ENCODE measurements at places on chromosomes 12 and 14.

DNA sequence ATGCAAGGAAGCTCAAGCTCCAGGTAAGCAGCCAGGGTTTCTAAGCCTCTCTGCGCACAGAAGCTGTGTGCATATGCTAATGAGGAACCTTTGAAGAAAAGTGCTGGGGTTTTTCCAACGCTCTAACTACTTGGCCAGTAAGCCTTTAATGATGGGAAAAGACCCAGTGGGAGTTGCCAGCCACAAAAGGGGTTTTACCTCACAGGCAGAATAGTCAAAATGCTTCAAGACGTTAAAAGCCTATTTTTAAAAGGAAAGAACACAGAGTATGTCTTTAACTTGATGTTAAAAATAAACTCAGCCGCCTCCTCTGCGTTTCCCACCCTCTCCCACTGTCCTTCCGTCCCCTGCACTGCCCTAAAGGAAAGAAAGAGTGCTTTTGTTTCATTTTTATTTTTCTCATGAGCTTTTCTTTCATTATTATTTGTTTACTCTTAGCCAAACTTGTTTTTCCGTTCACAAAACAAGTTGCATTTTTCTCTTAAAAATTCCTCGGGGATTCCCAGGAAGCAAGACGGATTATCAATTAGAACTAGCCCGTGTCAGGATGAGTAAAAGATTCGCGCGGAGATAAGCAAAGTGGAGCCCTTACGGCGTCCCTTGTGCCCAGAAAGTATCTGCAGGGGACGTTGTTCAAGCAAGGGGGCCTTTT is 209.8 kb upstream of the NUDT4 start:
- DNase-seq, result no peak

DNA sequence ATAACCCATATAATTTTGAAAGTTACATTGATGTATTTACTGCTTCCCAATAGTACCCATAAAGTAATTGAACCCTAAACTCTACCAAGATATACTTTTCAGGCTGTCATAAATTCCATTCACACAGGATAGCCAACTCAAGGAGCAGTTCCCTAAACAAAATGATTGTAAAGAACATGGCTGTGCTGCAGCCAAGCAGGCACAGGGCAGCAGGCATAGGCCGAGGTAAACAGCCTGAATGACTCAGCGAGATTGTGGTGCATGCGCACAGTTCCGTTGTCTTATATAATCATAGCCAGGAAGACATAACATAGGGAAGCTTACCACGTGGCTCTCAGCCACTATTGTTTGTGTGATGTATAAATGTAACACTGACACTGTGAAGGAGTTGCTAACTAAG is 344.9 kb downstream of the FSCB start:
- no peak for DNase-seq

DNA sequence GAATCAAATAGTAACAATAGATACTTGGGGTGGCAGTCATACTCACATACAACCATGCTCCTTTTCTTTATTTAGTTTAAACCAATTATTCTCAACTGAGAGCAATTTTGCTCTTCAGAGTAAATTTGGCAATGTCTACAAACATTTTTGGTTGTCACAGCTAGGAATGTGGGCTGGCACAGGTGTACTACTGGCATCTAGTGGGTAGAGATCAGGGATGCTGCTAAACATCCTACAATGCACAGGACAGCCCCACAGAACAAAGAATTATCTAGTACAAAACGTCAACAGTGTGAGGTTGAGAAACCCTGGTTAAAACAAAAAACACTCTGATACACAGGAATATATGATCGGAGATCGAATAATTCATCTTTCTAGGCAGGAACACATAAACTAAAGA is 186.5 kb downstream of the NELL2 start:
- no peak for DNase-seq

DNA sequence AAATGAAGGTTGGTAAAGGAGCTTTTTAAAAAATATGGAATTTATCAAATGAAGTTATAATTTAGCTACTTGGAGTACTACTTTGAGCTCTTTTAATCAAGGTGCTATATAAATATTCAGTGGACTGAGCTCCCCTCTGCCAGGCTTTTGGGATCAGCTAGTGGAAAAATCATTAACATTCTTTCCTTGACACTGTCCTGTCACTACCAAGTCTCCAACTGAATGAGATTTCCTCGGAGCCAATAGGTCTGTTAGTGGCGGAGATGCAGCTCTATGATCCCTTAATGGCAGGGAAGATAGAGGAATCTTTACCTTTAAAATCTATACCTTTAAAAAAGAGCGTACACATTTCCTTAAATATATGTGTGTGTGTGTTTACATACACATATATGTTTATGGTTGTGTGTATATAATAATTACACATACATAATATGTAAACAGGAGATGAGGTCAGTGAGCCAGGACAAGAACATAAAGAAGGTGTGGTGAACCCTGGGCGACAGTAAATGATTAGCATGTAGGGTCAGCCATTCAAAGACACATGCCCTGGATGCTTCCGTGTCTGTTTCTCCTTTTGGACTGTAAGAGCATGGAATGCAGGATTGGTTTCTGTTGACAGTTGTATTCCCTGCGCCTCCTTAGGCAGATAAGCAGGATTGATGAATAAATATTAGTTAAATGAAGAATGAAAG is 47.7 kb upstream of the ATP2A2 start:
- no peak for DNase-seq

DNA sequence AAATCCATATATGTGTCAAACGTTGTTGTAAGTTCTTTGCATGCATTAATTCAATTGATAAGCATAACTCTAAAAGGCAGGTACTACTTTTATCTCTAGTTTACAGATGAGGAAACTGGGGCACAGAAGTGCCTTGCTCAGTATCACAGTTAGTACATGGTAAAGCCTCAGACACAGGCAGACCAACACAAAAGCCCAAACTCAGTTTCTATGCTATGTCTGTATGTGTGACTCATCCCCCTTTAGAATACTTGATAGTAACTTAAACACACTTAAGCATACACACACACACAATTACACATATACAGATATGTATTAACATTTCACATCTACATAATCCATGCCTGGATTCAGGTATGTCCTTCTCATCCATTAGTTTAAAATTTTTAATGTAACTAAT is 88.0 kb downstream of the EPS8 start:
- no peak for DNase-seq

DNA sequence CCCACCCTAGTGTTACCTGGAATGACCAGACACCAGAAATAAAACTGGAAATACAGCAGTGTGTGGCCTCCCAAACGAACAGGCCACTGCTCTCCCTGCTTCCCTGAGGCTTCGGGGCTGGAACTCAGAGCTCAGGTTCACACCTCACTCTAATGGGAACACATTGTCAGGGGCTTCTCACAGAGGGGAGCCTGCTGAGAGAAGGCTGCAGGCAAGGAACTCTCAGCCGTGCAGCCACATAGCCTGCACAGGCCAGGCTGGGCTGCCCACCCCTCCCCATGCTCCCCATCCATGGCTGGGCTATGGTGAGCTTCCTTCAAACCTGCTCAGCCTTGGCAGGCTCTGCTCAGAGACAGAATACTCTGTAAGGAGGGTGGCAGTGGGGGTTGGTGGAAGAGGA is 302.5 kb downstream of the EMP1 start:
- no peak for DNase-seq

DNA sequence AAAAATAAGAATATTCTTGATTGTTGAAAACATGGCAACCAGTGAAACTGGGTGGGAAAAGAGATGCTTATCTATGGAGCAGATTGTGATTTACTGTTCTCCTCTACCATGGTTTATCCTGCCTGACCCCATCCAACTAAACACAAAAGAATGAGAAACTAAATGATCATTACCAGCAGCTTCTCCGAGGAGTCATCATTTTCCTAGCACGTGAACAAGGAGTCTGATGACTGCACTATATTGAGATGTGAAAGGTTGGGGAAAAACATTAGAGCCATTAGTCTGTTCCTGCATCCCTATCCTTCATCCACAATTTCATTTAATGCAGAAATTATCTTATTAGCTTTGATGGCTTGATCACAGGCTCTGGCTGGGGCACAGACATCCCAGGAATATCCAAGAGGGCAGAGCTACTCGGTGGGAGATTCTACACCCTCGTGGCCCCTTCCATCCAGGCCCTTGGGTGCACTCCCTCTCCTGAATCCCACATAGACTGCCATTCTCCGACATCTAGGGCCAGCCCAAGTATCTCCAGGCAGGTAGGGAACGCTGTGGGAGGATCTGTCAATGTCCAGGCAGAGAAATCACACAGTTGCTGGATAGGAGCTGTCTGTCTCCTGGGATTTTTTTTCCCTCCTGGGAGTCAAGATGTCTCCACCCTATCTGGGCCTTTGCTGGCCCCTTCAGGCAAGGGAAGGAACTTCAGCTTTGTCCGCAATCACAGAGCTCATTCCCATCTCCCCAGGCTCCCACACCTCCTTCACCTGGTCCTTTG is 43.3 kb upstream of the DHRS4 start:
- DNase-seq, result peak; percentile 75

- peak; percentile 9 for DNase-seq
Measured at GRCh38 chr12:94100211-94100627, 48.2 kb upstream of the PLXNC1 start.

GRCh38 chr12:125249932-125250331 is 184.7 kb downstream of the AACS start:
- no peak for DNase-seq

- DNase-seq, result no peak
Measured at GRCh38 chr14:75188520-75189268, 12.3 kb upstream of the TMED10 start.

DNA sequence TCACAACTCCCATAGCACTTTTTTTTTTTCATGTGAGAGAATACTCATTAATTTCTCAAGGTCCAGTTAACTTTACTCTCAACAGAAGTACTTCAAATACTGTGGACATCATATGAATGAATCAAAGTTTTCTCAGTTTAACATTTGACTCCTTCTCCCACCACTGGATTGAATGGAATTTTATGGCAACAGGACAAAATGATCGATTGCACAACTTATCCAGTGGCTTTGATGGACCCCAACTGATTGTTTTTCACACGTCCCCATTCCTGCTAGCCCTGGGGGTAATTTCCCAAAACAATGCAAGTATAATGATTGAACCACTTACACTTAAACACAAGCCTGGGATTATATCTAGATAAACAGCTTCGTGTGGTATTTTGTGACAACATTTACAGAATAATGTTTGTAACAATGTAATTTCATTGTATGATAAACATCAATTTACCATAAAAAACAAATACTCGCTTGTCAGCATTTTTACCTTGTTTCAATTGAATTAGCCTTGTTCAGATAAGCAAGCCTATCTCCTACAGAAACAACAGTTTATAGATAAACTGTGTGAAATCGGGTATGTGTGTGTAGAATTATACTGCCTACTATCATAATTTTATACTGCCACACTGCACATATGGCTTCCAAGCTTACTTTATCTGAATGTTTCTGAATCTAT is 60.9 kb downstream of the SOX5 start:
- no peak for DNase-seq

GRCh38 chr14:75725481-75725880 is 64.4 kb downstream of the TTLL5 start:
- no peak for DNase-seq

DNA sequence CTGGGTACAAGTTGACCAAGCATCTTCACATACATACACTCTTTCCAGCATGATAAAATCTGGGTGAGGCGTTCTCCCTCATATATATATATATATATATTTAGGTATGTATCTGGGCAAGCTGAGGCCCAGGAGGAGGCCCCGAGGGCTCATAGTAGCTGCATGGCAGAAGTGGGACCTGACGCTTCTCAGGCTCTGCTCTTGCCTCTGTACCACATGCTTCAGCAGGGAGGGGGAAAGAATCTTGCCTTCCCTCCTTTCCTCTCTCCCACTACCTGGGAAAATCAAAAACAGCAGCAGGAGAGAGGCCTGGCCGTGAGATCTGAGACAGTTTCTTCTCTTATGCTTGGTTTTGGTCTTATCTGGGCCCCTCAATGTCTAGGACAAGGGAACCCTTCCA is 9.2 kb downstream of the PPP1R1A start:
- no peak for DNase-seq

DNA sequence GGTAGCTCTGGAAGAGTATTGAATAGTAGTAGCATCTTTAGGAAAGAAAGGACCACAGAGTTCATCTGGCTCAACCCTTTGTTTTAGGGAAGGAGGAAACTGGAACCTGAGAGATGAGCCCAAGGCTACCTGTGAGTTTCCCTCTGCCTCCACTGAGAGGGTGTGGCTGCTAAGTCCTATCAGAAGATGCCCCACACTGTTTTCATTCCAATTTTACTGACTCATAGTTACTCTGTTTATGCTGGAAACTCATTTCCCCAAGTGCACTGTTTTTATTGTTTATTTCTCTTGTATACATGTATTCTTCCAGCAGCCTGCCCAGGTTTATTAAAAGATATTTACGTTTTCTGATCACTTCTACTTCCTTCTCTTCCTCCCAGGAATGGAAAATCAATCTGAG is 127.4 kb upstream of the ARHGAP5 start:
- no peak for DNase-seq

GRCh38 chr12:64674367-64674922 is 64.2 kb downstream of the RASSF3 start:
- DNase-seq, result no peak

DNA sequence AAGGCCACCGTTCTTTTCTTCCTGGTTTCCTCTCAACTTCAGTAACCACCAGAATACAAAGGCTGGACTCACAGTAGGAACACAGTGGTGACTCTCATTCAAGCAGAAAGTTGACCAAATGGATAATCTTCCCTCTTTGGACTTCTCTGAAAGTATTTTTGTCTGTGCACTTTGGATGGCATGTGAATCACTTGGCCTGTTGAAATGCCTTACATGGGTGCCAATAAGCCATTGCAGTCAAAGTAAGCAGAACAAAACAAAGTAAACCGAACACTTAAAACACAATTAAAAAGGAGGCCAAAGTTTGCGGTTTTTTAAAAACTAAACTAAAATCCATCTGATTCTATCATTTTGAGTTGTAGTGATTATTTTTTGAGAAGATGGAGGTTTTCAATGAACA is 370.1 kb upstream of the DDHD1 start:
- DNase-seq, result no peak

GRCh38 chr12:67202011-67202677 is 67.0 kb upstream of the CAND1 start:
- no peak for DNase-seq

GRCh38 chr12:11810206-11810545 is 160.7 kb downstream of the ETV6 start:
- DNase-seq, result no peak

DNA sequence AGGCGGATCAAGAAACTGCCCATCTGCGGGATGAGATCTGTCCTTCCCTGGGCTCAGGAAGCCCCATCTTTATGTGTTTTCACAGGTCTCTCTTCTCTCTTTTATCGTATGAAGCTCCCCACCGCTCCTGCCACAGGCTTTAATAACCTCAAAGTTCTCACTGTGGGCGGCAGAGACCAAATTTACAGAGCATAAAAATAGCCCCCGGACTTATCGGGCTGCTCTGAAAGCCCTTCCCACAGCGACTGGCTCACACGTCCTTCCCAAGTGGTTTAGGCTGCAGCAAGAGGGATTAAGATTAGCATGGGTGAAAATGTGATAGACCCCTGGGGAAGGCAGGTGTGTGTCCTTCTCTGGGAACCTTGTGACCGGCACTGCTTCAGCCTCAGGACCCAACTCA is 47.8 kb downstream of the TESC start:
- DNase-seq, result no peak

GRCh38 chr12:112901271-112901670 is 5.5 kb upstream of the OAS1 start:
- DNase-seq, result no peak

- no peak for DNase-seq
Measured at GRCh38 chr12:131510431-131510830, 200.5 kb upstream of the SFSWAP start.

All from endothelial cell (in vitro differentiated cells).